ENCODE measurements at places on chromosomes 5 and 9.

GRCh38 chr5:139964994-139965565, 78.0 kb downstream of the NRG2 start:
- DNase-seq: no peak

- no peak for DNase-seq
Measured at GRCh38 chr9:134962973-134963364, 45.3 kb upstream of the FCN1 start.

GRCh38 chr5:151454166-151454565, 6.8 kb downstream of the SLC36A1 start:
- DNase-seq: no peak

GRCh38 chr5:153678617-153679329, 188.3 kb downstream of the GRIA1 start:
- no peak for DNase-seq

- DNase-seq: no peak
Measured at GRCh38 chr5:148968311-148968710, 94.6 kb downstream of the SH3TC2 start.

- DNase-seq: no peak
Measured at GRCh38 chr5:14115323-14115895, 27.7 kb upstream of the TRIO start.

GRCh38 chr9:127875306-127875966, 2.0 kb downstream of the AK1 start:
- DNase-seq: no peak

DNA sequence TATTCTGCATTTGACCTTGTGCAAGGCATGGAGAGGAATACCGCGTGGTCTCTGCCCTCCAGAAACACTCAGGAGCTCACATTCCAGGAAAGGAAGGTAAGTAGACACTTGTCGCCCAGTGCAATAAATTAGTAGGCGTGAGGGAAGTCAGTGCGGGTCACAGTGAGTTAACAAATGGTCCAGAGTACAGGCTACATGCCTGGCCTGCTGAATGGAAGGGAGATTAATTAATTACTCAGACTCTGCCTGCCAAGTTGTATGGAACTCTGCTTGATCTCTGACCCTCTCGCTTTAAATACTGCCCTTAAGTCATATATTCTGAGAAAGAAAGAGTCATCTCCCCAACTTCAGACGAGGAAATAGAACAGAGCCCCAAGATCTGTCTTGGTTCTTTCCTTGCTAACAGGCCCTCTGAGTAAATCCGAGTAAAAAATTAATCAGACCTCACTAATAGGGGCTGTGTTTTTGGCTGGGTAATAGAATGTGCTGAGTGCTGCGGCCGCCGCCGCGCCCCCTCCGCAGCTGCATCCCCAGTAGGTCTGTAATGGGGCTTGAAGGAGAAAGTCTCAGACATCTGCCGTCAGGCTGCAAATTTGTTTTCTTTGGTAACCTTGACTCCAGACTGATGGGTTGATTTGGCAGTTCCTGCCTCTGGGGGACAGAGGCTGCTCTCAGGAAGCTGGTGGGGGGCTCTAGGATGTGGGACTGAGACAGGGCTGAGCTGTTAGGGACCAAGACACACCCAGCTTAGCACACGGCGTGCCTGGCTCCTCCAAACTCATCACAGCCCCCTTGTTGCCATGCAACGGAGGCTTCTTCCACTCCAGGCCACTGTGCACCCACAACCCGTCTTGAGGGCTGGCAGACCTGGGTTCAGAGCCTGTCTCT, 144.4 kb downstream of the NSG2 start:
- DNase-seq: no peak

DNA sequence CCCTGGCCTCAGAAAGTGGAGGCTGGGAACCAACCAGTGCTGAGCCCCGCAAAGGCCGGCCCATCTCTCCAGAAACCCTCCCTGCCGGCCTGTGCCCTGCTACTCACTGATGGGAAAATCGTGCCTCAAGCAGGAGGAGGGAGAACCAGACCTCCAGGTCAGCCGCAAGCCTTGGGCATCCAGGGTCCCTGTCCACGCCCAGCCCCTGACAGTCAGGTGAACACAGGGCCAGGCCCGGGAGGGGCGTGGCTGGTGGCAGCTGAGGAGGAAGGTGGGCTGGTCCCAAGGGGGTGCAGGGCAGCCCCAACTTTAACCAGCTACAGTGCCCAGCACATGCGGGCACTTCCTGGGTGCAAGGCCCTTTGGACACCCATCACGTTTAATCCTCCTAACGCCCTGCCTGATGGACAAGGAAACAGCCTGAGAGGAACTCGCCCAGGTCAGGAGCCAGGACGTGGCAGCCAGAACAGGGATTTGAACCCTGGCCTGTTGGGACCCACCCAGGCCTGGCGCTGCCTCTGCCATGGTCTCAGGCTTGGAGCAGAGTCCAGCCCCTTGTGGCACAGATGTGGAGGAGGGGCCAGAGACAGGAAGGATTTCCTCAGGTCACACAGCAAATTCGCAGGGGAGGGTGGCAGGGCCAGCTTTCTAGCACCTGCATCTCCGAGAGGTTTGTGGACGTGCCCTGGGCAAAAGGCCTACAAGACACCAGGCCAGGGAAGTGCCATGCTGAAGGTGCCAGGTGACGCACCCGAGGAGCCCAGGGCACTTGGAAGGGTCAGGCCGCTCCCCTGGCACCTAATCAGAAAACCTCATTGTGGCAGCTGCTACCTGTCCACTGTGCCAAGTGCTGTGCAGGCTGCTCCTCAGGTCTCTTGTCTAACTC, 4.5 kb downstream of the RALGDS start:
- no peak for DNase-seq

GRCh38 chr9:137742698-137743097, 123.9 kb downstream of the EHMT1 start:
- no peak for DNase-seq

- DNase-seq: no peak
Measured at GRCh38 chr9:109422641-109423040, 75.5 kb downstream of the PTPN3 start.

DNA sequence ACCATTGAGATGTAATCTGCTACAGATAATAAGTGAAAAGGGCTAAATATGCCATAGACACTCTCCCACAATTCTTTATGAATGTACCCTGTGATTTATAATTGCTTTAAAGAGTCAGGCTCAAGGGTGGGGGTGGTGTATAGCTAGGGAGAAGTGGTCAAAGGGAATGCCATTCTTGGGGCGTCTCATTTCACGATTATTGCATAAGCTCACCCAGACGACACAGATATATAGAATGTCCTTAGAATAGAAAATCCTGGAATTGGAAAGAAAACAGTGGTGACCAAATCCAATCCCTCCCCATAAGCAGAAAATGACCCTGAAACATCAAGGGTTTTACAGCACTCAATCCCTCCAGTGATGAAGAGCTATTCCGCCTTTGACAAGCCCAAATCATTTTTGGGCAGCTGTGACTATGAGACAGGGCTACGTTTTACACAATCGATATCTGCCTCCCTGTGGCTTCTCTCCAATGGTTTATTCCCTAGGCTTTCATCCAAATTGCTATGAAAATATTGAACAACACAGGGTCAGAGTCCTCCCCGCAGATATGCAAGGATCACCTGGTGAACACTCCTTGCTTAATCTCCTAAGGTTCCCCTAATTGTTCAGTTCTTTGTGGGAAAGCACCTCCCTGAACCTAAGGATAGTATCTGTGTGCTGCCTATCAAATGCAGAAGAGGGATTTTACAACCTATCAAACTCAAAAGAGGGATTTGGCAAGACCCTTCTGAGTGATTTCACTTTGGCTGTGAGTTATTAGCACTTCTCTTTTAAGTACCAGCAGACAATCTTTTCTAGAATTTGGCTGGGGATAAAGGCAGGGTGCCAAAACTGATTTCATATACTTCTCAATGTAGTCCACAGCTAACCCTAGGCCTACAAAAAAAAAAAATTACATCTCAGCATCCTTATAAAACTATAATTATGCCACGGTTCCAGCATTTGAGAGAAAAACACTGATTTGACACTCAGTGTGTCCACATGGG, 144.9 kb upstream of the CDH6 start:
- no peak for DNase-seq

Data from activated CD4-positive, alpha-beta T cell treated with anti-CD3 and anti-CD28 coated beads for 36 hours (primary cell).